C1 segment of cervical spinal cord (tissue), 14 donors: ENCODE measurements at places on chromosomes 7 and 10.
A peak's percentile ranks its signal among the peaks of the same experiment; 100 is the strongest.

- no peak for DNase-seq
Observed at GRCh38 chr7:140403878-140404564, at the start of gene RAB19. Gene RAB19 (plus strand): TSS chr7:140404058. CDS start chr7:140407647, 3,589 bp downstream.

- DNase-seq: no peak
Observed at GRCh38 chr10:76111986-76112825, 680.8 kb downstream of the LRMDA start.

GRCh38 chr10:84375011-84375410 lies 46.6 kb downstream of the CCSER2 start:
- no peak for DNase-seq

GRCh38 chr10:11472158-11472753 lies 139.2 kb downstream of the USP6NL start:
- DNase-seq: peak; percentile 18

DNA sequence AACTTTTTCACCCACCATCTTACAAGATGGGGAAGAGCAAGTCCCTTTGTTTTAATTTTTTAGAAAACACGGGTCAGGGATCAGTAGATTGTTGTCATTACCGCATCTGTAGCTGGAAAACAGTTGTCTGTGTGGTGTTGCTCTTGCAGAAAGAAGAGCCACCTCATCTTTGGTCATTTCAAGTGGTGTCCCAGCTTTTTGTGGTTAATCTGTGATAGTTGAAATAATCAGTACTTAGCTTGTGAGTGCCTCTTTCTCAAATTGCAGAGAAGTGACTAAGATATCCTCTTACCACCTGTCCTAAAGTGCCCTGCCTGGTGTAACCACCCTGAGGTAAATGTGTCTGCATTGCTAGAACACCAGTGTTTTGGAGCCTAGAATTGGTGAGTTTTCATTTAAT lies 5.5 kb downstream of the PRPF18 start:
- no peak for DNase-seq

GRCh38 chr7:99305473-99306260 lies 20.0 kb upstream of the ARPC1A start:
- no peak for DNase-seq

DNA sequence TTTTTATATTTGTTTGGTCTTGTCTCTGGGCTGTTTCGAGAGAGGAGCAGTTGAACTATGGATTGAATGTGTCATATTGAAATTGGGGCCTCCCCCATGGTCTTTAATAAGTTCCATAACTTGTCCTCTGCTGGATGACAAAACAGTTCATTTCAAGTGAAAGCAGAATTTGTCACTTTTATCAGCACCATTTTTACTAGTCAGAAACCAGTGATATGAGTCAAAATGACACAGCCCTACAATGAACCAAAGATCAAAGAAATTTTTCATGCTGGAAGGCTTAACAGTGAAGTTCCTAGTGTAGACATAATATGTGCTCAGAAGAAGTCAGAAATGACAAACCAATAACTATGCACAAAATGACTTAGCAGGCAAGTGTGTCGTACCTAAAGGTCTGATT lies 133.6 kb upstream of the VWC2 start:
- no peak for DNase-seq

DNA sequence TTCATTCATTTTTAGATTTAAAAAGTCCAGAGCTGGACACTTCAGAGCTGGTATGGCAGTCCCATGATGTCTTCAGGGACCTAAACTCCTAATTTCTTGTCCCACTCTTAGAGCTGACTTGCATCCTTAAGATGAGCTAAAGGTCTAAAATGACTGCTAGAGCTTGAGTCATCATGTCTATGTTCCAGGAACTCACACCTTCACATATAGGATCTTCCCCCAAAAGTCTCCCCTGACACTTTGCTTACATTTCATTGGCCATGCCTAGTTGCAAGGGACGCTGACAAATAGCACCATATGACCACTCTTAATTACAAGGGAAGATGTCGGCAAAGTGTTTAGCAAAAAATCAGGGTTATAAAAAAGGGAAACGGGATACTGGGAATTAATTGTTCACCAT lies 10.4 kb upstream of the AOAH start:
- no peak for DNase-seq

GRCh38 chr7:105887569-105888189 lies 11.3 kb upstream of the ATXN7L1 start:
- DNase-seq: no peak
